ENCODE measurements at places on chromosomes 2 and 18. TPM values are rescaled to one million over a fixed set of nuclear protein-coding genes. Genes with fewer than 3 reads are reported as not detected.

RNMT gene
- 41.2 TPM for total RNA-seq

DES gene
- 0.41 TPM for total RNA-seq

C2orf74 gene
- 2.9 TPM for total RNA-seq

ANKRD30B gene
- 3.3 TPM for total RNA-seq

HOXD9 gene
- not detected for total RNA-seq

ZNF804A gene
- total RNA-seq = 13.9 TPM

TRMT61B gene
- 37.5 TPM for total RNA-seq
